ENCODE measurements at places on chromosomes 5 and 9.

DNA sequence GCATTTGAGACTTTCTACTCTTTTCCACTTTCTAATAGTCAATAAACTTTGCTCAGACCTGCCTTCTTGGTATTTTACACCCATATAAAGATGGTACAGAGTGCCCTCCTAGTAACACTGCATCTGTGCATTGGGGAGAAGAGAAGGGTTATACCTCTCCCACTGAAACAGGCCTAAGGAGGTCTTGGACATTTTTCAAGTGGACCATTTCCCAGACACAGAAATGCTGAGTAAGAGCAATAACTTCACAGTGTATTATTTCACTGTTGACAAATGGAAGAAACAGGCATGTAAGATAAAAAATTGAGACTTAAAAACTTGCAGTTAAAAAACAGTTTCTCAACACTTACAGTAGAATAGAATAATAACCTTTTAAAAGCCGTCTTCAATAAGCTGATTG is 1224.0 kb upstream of the CDH18 start:
- no peak for DNase-seq
- H3K36me3 ChIP-seq = no peaks in the 10 kb centered on the region

DNA sequence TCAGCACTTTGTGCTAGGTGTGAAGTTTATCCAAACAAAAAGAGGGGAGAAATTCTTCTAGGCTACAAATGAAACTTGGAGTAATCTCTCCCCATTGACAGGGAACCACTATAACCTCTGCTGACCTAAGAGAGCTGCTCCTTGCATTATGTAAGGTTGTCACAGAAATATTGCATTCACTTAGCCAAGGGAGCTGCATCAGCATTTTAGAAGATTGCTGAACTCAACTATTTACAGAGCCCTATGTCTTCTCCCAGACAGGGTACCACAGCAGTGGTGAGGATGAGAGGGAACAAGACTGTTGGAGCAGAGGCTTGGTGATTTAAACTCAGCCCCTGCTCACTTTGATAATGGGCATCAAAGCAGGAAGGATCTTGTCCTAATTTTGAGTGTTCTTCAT is 362.0 kb downstream of the TMEM38B start:
- no peak overlapping the region for H3K27ac ChIP-seq
- H3K4me1 ChIP-seq = no peaks in the 10 kb centered on the region
- no peaks in the 10 kb centered on the region for H3K27me3 ChIP-seq
- no peak overlapping the region for H3K4me3 ChIP-seq
- DNase-seq = no peak

GRCh38 chr9:8484597-8485191 is 685.1 kb upstream of the DMAC1 start:
- H3K27ac ChIP-seq = no peak overlapping the region
- no peaks in the 10 kb centered on the region for H3K27me3 ChIP-seq
- no peak overlapping the region for H3K4me3 ChIP-seq
- H3K36me3 ChIP-seq = no peaks in the 10 kb centered on the region
- no peak for DNase-seq
- H3K4me1 ChIP-seq = no peaks in the 10 kb centered on the region

- no peaks in the 10 kb centered on the region for H3K36me3 ChIP-seq
- peaks cover 6% of the 10 kb centered on the region for H3K4me1 ChIP-seq
- no peak overlapping the region for H3K4me3 ChIP-seq
- DNase-seq = no peak
Measured at GRCh38 chr5:87278590-87279100, 11.0 kb downstream of the RASA1 start.

GRCh38 chr5:79133657-79134451 is 22.2 kb downstream of the BHMT start:
- peak overlapping the region; percentile 13 for H3K4me3 ChIP-seq
- H3K27ac ChIP-seq = peak overlapping the region; percentile 81
- H3K27me3 ChIP-seq = no peaks in the 10 kb centered on the region
- no peaks in the 10 kb centered on the region for H3K4me1 ChIP-seq
- no peaks in the 10 kb centered on the region for H3K36me3 ChIP-seq

DNA sequence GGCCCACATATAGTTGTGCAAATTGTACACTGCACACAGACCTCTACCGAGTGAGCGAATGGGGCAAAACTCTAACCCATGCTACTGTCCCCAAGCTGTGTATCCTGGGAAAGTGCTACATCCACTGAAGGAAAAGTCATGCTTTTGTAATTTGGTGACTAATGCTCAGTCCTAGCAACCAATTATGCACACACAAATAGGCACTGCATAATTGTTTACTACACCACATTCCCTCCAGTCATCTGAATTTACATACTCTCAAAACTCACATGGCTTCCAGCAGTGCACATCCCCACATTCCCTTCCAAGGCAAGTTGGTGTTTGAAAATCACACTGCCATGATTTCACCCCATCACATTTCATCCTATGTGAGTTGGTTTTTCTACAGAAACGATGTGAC is 125.9 kb upstream of the OSMR start:
- no peaks in the 10 kb centered on the region for H3K36me3 ChIP-seq
- no peaks in the 10 kb centered on the region for H3K27me3 ChIP-seq
- H3K4me1 ChIP-seq = no peaks in the 10 kb centered on the region
- no peak overlapping the region for H3K27ac ChIP-seq
- no peak for DNase-seq
- no peak overlapping the region for H3K4me3 ChIP-seq

All from uterus (tissue), 4 donors.